ENCODE measurements at places on chromosomes 1 and 21. TPM values are rescaled to one million over a fixed set of nuclear protein-coding genes. Genes with fewer than 3 reads are reported as not detected.

FNDC5 gene
- total RNA-seq: 16.9 TPM

SYNC gene
- 3.8 TPM for total RNA-seq

SHE gene
- 1.3 TPM for total RNA-seq

SWT1 gene
- total RNA-seq: 38.2 TPM

CR1 gene
- total RNA-seq: 0.31 TPM

CFHR4 gene
- 0.94 TPM for total RNA-seq

PCAT6 gene
- total RNA-seq: not detected

APCS gene
- not detected for total RNA-seq

NBPF4 gene
- not detected for total RNA-seq

LGALS8 gene
- total RNA-seq: 146 TPM

ATP5PO gene
- total RNA-seq: 140 TPM

SEC16B gene
- total RNA-seq: 1.3 TPM

MAP1LC3C gene
- total RNA-seq: not detected

FAM167B gene
- total RNA-seq: not detected

LIPI gene
- not detected for total RNA-seq

S1PR1 gene
- total RNA-seq: 16.0 TPM

NHLH1 gene
- total RNA-seq: 2.2 TPM

ADCY10 gene
- 0.63 TPM for total RNA-seq

AMY2A gene
- not detected for total RNA-seq

ADGRL4 gene
- total RNA-seq: 3.1 TPM

AKR7A2 gene
- total RNA-seq: 29.4 TPM

PLPPR4 gene
- total RNA-seq: 158 TPM
